ENCODE measurements at places on chromosomes 12 and 14.

GRCh38 chr14:105384041-105384557 lies 14.2 kb upstream of the TEX22 start:
- DNase-seq, result no peak

DNA sequence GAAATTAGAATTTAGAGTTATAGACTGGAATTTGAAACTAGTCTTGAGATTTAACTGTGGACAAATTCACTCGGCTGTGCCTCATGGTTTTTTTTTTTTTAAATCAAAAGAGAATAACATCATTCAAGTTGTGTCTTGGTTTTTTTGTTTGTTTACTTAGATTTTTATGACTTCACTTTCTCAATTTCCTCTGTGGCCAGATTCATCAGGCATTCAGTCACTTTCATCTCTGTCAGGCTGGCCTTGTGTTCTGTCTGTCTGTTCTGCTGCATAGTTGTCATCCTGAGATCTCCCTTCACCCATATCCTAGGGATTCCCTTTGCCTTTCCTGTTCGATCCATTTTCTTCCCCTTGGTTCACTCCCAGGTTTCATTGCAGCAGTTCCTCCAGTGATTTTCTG lies 10.0 kb downstream of the MARK3 start:
- no peak for DNase-seq

DNA sequence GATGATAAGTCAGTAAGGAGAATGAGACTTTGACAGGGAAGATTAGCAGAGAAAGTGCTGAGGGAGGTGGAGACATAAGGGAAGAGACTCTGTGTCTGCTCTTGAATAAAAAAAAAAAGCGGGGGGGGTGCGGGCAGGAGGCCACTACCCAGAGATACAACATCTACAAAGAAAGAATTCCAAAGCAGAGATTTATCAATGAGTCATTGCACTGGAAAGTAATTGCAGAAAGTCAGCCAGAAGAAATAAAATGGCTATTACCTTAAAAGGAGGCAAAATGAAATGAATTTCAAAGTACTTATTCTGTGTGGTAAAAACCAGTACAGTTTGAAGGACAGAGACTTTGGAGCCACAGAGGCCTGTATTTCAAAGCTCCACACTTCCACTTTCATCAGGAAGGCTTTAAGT lies 267.1 kb upstream of the PRKD1 start:
- no peak for DNase-seq

DNA sequence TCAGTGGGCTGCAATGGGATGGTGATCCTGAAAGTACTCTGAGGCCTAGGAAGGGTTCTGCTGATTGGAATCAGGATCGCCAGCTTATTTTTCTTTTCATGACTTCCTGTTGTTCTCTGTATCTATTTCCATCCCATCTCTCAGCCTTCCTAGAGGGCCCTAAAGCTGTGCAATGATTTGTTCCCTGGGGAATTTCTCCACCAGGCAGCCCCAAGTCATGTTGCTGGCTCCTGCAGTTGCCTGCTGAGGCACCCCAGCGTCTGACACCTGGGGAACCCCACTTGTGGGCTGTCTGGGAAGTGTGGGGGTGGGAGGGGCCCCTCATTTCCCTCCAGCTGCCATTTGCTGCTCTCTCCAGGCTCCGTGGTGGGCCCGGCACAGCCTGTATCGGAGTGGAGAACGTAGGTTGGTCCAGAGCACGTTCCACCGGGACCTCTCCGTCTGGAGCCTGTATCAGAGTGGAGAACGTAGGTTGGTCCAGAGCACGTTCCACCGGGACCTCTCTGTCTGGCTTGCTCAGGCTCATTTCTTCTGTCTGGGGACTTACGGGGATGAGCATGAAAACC lies 138.3 kb downstream of the TSPAN9 start:
- DNase-seq, result no peak

- DNase-seq, result no peak
These were observed 47.9 kb downstream of the SEL1L start for GRCh38 chr14:81485781-81486180.

DNA sequence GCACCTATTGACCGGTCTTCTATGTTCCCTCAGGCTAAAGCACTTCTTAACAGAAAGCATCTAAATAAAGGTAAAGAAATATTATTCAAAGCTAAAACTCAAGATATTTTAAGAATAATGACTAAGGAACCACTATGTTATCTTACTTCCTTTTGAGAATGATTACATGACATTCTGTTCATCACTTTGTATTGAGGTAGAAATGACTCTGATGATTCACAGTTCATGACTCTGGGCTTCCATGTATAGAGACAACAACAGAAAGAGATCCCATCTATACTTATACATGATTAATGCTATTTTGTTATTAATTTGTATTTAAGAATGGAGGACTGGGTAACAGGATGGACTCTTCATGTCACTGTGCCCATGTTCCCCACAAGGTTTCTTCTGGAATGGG lies 218.3 kb upstream of the OR4E1 start:
- no peak for DNase-seq

DNA sequence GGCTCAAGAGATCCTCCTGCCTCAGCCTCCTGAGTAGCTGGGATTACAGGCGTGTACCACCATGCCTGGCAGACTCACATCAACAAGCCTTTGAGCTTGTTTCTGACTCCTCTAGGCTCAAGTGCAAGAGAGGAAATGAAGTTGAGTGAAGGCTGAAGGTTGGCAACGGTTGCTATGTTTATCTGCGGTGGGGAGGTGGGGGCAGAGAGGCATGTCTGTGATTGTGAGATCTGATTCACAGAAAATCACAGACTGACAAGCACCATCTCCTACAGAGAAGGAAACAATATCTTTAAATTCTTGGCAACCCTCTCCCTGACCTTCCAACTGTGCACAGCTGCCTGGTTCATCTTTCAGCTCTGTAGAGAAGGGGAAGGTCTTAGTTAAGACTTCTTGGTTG lies 22.1 kb upstream of the NINJ2 start:
- peak; percentile 94 for DNase-seq

DNA sequence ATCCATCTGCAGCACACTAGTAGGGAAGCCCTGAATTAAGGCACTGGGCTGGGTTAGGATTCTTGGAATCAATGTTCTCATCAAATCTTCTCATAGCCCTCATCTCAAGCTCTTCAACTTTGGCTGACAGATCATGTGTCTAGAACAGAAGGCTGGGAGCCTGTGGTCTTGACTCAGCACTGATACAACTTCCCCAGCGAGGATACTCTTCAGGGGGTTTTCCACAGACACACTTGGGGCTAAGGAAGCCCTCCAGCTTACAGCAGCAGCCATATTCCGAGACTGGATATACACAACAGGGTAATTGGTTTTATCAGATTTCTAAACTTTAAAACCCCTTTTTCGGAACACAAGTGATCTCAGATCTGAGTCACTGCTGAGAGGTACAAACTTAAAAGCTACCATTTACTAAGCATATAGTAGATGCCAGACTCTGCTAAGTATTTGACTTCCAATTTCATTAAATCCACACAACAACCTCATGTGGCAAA lies 3.5 kb downstream of the FMNL3 start:
- DNase-seq, result peak; percentile 81

DNA sequence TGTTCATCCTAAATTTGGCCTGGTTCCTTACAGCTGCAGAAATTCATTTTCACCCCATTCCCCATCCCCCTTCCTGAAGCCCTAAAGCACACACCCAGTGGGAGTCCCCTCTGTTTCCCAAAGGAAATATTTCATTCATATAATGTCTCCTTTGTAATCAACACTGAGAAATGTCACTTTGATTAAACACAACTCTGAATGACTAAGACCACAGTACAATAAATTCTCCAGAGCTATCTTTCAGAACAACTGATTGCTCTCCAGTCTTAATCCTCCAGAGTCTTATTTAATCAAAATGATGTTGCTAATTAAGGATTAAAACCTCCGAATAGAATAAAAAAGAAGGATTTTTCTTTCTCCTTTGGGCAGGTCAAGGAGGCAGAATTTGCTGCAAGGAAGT lies 6.4 kb downstream of the SLC15A5 start:
- DNase-seq, result no peak

GRCh38 chr12:19826980-19827550 lies 387.8 kb downstream of the AEBP2 start:
- no peak for DNase-seq

DNA sequence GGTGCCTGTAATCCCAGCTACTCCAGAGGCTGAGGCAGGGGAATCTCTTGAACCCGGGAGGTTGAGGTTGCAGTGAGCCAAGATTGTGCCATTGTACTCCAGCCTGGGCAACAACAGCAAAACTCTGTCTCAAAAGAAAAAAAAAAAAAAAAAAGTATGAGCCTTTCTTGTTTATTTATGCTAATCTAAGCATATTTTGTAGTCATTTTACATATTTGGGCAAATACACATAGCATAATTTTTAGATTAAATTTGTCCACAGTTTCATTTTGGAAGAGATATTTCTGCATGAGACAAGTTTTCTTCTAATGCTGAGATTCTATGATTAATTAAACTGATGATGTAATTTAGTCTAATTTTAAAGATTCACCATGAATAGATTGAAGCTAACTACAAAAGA lies 494.4 kb downstream of the TMTC2 start:
- no peak for DNase-seq

DNA sequence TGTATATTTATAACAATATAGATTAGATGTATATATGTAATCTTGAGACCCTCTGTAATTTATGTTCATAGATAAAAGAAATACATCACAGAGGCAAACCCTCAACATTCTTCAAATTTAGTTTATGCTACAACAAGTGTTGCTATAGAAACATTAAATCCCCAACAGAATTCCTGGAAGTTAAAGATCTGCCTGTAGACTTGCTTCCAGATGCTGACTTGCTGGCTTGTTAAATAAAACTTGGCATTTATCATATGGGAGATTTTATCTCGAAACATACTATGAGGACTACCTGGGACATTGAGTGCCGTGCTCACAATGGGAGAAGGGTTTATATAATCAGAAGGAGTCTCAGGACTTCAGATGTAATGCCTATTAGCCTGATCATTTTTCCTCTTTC lies 136.3 kb upstream of the PLXNC1 start:
- DNase-seq, result no peak

- no peak for DNase-seq
These were observed 211.3 kb downstream of the ESR2 start for GRCh38 chr14:64082837-64083236.

GRCh38 chr12:112750971-112751370 lies 40.6 kb upstream of the RPH3A start:
- no peak for DNase-seq

DNA sequence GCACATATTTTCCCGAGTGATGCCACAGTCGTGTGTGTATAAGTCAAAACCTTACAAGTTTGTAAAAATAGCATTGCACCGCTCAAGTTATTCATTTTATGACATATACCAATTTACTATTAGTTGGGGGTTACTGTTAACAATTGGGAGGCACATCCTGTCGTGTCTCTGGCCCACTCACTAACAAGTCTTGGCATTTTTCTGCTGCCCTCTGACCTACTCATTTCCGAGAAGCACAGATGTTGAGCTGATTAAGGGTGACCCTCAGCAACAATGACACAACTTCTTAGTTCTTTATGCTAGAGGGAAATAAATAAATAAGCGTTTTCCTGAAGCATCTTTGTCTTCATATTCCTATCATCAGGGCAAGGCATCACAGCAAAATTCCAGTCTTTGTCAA lies 6.8 kb upstream of the ATG14 start:
- DNase-seq, result no peak

GRCh38 chr14:87896393-87897380 lies 96.3 kb downstream of the GALC start:
- peak; percentile 9 for DNase-seq

- no peak for DNase-seq
These were observed 760 bp downstream of the PLEKHD1 start for GRCh38 chr14:69485315-69485660.

- peak; percentile 16 for DNase-seq
These were observed 14.5 kb upstream of the IL22 start for GRCh38 chr12:68267892-68268396.

DNA sequence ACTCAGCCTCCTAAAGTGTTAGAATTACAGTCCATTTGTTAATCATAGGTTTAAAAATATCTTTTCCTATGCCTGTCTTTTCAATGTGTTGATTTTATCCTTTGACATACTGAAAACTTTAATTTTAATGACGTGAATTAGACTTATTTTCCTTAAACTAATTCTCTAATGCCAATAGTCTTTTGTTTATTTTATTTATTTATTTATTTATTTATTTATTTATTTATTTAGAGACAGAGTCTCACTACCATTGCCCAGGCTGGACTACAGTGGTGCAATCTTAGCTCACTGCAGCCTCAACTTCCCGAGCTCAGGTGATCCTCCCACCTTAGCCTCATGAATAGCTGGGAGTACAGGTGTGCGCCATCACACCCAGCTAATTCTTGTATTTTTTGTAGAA lies 694.5 kb downstream of the TRHDE start:
- no peak for DNase-seq

- no peak for DNase-seq
These were observed 47.6 kb upstream of the OVCH1 start for GRCh38 chr12:29545102-29545467.

DNA sequence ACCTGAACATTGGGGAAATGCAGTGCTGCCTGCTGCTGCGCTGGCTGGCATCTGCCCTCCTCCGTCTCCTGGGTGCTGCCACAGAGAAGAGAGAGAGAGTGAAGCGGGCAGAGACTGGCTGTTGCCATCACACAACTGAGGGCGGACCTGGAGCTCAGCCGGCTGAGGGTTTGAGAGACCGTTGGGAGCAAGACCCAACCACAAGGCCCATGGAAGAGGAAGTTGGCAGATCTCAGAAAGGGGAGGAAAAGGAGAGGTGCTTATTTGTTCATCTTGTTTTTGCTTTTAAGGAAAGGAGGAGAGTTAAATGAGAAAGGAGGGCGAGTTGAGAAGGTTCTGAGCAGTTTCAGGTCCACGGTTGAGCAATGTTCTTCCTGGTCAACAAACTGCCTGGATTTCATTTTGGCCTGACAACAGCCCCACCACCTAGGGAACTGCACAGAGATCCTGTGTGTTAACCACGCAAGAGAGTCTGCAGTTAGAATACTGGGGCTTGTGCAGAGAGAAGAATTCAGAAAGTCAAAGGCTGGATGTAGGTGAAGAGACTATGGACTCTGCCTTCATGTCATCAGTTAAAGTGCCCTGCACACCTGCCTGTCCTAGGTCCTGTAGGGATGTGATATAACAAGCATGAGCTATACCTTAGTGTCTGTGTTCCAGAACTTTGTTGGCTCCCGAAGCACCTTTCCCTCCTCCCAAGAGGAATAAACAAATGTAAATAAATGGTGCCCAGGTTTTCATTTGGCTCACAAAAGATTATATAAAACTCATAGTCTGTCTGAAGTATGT lies 124.6 kb downstream of the ETV6 start:
- no peak for DNase-seq

GRCh38 chr14:104186575-104186974 lies 48.2 kb downstream of the KIF26A start:
- no peak for DNase-seq

DNA sequence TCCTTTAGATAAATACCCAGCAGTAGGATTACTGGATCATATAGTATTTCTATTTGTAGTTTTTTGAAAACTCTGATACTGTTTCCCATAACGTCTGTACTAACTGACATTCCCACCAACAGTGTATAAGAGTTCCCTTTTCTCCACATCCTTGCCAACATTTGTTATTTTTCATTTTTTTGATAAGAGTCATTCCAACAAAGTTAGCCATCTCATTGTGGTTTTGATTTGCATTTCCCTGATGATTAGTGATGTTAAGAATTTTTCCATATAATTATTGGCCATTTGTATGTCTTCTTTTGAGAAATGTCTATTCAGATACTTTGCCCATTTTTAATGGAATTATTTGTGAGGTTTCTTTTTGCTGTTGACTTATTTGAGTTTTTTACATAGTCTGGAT lies 486.0 kb downstream of the FLRT2 start:
- no peak for DNase-seq

- peak; percentile 8 for DNase-seq
These were observed 37.9 kb downstream of the WDR89 start for GRCh38 chr14:63603749-63604277.

GRCh38 chr14:85597701-85598100 lies 67.8 kb downstream of the FLRT2 start:
- no peak for DNase-seq

- DNase-seq, result peak; percentile 6
These were observed 890 bp downstream of the AVPR1A start for GRCh38 chr12:63149909-63150712.

Measured in activated naive CD4-positive, alpha-beta T cell treated with anti-CD3 and anti-CD28 coated beads for 36 hours (primary cell).